ENCODE measurements at places on chromosomes 7 and 10.

DNA sequence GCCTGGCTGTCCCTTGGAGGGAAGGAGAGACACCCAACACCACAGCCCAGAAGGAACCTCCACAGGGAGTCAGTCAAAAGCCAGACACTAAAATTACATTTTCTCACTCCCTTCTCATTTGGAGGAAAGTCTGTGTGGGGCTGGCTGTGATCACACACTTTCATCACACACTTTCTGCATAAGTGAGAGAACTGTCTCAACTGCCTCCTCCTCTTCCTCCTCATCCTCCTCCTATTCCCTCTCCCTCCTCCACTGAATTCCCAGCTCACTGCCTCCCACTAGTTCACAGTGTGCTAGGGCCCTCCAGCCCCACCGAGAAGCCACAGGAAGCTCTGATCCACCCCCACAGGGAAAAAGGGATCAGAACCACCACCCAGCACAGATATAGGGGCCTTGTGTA lies 91.6 kb downstream of the KCNMA1 start:
- no peak for DNase-seq

DNA sequence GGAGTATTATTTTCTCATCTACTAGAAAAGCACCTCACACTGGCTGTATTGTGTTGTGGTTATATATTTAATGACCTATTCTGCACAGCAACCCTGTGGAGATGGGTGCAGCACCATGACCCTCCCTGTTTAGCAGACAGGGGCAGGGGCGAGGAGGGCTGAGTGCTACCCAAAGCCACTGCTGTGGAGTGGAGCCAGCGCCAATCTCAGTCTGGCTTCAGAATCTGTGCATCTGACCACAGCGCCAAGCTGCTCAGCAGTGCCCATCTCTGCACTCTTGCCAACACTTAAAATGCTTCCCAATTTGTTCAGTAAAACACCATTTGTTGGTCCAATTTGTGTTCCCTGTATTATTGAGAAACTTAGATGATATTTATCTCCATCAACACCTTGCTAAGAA lies 239.1 kb downstream of the ZMYND11 start:
- DNase-seq, result no peak

DNA sequence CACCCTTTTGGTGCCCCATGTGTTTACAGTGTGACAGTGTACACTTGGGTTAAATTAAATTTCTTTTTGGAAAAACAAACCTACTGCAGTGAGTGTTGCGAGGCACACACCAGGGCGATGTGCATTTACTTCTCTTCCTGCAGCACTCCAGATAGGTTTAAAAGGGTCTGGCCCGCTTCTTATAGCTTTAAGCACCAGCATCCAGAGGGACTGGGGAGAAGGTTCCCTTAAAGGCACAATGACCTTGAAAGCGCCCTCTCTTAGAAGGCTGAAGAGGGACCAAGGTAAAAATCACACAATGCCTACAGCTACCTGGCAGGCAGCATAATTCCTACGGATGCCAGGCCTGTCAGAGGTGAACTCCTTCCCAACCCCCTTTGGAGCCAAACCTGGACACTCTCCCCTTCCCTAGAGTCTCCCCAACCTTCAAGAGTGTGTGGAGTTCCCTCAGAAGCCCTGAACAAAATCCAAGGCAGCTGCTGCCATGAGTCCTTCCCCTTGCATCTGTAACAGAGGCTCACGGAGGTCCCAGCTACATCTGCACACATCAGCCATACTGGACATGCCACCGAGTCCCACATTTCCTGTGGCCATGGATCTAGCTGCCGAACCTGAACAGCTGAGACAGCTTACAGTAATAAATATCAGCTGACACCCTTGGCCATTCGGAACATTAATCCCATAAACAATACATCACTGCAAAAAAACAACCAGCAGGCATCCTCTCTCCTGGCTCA lies 33.2 kb downstream of the TRIM8 start:
- no peak for DNase-seq

DNA sequence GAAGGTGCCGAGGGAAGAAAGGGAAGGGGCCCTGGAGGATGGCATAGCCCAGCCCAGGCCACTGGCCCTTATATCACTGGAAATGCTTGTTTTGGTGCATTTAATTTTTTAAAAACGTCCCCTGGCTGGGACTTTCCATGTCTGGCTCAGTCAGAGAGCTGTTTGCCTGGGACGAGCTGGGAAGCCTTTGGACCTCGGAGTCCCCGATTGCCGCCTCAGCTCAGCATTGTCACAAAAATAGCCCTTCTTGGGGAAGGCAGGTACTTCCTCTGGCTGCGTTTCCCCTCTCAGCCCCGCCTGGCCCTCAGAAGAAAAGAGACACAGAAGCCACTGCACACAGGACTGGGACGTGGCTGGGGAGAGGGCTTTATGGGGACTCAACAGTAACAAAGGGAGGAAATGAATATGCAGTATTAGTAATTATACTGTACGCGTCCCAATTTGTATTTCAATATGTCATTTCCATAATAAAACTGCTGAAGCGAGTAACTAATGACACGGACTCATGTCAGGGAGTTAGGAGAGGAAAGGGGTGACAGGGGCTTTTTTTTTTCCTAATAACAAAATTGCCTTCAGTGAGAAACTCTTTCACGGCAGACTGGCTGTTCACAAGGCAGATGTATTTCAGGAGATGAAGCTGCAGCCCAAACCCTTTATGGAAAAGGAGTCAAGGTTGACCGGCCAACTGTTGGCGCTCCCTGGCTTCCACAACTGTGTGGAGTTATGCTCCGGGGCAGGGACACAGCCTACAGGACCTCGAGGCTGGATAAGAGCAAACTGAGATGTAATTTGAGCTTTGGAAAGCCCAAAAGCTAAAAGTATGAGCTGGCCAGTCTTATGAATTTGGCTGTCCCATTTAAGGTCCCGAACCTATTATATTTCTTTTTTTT lies 31.0 kb upstream of the MXI1 start:
- DNase-seq, result no peak

DNA sequence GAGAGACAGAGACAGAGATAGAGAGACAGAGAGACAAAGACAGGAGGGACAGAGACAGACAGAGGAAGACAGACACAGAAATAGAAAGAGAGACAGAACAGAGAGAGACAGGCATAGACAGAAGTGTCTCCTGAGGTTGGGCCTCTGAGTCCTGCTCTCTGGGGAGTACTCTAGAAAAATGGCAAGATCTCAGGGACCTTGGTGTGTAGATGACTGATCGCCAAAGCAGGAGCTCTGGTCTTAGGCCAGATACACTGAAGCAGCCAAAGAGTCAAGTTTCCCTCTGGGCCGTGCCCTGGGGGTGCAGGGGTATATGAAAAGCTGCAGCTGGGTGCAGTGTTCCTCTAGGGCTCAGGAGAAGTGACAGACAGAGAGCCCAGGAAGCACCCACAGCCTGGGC lies 176.6 kb upstream of the TNS3 start:
- DNase-seq, result no peak

- no peak for DNase-seq
Measured at GRCh38 chr10:72814099-72814790, 79.3 kb upstream of the OIT3 start.

DNA sequence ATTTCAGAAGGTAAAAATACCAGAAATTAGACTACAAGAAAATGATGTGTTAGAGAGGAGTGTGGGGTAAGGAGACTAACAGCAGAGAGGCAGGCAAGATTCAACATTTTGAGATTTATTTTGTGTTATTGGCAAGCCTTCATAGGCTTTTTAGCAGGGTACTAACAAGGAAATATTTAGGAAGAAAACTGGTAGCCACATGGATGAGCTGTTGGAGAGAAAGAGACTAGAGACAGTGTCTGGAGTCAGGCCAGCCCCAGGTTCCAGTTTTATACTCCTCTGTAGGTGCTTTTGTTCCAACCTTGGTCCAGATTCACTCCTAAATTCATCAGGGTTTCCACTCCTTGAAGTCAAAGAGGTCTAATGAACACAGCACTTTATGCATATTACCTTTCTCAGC lies 41.1 kb downstream of the GPRIN2 start:
- DNase-seq, result no peak

DNA sequence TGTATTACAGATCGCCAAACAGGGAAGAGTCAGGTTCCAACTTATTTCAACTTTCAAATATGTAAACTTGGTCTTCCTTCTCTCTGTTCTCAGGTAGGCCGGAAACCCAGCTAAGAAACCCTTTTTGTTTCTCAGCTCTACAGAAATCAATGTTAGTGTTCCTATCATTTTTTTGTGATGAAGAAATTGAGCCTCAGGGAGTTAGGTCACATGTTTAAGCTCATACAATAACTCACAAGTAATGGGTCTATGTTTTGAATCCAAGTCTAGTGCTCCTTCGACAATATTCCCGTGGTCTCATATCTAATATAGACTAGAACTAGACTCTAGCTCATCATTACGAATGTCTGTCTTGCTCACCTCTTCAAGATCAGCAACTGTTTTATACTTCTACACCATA lies 22.3 kb downstream of the DENND2A start:
- no peak for DNase-seq

DNA sequence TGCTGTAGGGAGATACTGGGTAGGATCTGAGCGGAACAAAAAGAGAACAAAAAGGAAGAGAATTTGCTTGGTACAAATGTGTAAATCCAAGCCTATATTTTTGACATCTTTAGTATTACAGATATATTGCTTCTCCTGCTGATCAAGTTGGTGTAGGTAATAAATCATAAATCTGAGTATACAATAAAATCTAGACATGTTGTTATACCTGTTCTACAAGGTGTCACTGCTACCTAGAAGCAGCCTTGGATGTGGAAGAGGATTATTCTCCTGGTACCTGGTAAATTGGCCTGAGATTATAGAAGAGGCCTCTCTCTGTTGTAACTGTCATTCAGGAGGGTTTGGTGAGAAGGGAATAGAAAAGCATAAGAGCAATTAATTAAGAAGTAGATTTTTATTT lies 89.9 kb upstream of the LSM8 start:
- no peak for DNase-seq

- DNase-seq, result no peak
Measured at GRCh38 chr7:77580762-77581350, 43.8 kb downstream of the PTPN12 start.

- no peak for DNase-seq
Measured at GRCh38 chr10:46234026-46234425, 52.8 kb upstream of the ANTXRL start.

GRCh38 chr10:24882047-24882698 lies 70.2 kb downstream of the PRTFDC1 start:
- no peak for DNase-seq

GRCh38 chr7:38938001-38938485 lies 29.1 kb upstream of the VPS41 start:
- no peak for DNase-seq

DNA sequence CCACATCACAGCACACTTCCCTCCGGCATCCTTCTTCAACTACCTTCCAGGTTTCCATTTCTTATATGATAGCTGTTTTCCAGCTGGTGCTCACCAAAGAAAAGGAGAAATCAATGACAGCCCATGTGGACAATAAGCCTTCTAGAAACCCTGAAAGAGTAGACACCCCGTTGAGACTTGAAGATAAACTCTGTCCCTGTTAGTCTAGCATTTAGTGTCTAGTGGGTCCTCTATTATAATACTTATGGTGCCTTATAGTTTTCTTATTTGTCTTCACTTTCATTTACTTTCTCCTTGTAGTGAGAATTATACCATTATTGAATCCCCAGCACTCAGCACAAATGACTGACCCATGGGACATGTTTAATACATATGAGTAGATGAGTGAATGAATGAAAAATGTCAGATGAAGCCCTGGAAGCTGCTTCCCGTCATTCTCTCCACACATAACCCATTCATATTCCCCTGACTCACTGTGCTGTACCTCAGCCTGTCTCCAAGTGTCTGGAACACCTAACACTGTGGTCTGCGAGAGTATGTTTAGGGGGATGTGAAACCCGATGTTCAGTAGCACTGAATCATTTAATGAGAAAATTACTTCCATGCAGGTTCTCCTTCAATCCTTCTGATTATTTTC lies 377.6 kb downstream of the GPR158 start:
- DNase-seq, result no peak

DNA sequence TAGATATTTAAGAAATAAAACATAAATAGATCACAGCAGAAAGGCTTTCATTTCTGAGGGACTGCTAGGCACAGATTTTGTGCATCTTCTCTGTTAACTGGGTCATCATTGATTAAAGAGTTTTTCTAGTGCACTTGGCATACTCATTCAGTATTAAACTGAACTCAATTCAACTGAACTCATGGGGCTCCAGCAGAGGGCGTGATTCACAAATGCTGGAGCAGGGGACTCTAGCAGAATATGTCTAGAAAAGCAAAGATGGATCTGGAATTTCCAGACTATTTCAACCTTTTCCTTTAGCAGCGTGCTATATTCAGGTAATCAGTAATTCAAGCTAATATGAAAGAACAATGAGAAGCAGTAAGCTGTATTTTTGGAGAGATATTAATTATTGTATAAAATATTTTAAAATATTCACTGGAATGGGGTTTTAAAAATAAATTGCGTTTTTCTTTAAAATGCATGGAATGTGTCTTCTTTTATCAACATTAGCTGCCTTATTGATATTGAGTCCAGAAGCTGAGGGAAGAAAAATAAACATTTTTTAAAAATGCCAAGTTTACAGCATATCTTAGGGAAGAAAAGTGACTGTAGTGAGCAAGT lies 296.8 kb upstream of the CACNA2D1 start:
- no peak for DNase-seq

GRCh38 chr10:132728321-132728720 lies 57.6 kb downstream of the NKX6-2 start:
- DNase-seq, result no peak

DNA sequence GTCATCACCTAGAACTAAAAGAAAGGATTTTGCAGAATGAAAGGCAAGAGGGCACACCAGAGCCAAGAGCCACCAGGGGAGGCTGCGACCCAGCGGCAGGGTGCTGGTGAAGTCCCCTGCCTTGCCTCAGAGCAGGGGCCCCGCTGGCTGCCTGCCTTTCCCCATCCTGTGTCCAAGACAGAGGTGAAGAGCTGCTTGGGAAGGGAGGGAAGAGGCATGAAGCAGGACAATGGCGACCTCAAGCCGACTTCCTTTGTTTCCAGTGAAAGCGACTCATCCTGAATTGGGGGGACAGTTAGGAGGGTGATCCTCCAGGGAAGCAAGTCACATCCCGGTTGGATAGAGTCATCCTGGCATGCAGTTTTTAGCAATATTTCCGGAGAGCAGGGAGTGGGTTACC lies 255.5 kb upstream of the YAE1 start:
- DNase-seq, result no peak

DNA sequence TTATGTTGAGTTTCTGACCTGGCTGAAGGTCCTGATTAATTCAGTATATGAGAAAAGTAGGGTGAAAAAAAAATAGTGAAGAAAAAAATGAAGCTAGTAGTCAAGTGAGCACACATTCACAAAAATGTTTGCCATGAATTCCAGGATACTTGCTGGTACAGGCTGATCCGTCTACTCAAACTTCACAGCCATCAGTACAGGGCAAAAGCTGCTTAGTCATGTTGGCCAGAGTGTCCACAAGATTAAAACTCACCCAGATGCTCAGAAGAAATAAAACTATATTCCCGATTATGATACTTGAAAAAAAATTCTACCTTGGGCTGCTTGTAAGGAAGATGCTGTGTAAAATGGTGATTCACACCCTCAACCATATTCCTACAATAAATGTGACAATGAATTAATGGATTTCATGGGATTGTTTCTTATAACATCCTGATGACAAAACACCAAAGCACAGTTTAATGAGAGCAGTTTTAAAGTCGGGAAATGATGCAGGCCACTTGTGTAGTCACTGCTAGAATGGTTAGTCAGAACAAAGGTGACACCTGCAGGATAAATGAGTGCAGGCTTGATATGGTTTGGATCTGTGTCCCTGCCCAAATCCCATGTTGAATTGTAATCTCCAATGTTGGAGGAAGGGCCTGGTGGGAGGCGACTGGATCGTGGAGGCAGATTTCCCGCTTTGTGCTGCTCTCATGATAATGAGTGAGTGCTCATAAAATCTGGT lies 49.2 kb upstream of the ANKRD1 start:
- no peak for DNase-seq
